Activated T-cell treated with anti-CD3 and anti-CD28 coated beads, Interleukin-2, amount 50 U/mL, for 24 hours (primary cell): ENCODE measurements at places on chromosomes 12 and 14.

GRCh38 chr12:98821866-98822265 lies 176.8 kb downstream of the APAF1 start:
- DNase-seq: no peak

DNA sequence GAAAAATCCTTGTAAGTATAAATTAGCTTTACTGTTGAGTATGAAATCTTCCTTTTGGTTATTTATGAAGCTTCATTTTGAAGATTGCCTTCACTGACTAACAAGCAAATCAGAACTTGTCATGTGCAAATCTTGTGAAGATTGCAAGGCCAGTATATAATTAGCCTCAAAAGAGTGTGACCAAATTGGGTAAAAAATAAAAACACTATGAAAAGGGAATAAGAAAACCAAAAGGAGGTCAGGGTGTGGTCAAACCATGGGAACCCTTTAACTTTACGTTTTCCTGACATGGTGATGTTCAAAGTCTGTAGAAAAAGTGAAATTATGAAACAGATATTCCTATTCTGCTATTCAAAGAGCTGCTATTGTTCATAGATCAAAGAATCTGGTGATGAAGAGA lies 230.3 kb downstream of the BCAT1 start:
- no peak for DNase-seq

- DNase-seq: peak; percentile 77
Observed at GRCh38 chr12:6620137-6620884, 13.1 kb upstream of the CHD4 start.

- DNase-seq: no peak
Observed at GRCh38 chr12:113466454-113467141, 5.1 kb downstream of the LHX5 start.

GRCh38 chr14:21723431-21724045 lies 49.9 kb upstream of the OR4E1 start:
- peak; percentile 43 for DNase-seq

- DNase-seq: no peak
Observed at GRCh38 chr12:25084816-25085215, 110.1 kb downstream of the DNAI7 start.

DNA sequence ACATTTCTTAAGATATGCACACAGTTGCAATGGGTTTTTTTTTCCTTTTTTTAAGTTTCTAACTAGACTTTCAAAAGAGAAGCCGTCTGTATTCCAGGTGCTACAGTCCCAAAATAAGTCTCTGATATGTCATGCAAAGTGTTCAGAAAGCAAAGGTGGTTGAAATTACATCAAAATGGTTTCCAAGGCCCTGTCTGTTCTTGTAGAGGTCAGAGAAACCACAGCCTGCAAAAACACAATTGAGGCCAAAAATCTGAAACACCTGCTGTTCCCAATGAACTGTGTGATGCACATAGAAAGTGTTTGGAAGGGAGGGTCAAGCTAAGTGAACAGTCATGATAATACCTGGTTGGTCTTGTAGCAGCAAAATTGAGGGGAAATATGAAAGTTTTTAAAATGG lies 91.0 kb downstream of the VRK1 start:
- no peak for DNase-seq

DNA sequence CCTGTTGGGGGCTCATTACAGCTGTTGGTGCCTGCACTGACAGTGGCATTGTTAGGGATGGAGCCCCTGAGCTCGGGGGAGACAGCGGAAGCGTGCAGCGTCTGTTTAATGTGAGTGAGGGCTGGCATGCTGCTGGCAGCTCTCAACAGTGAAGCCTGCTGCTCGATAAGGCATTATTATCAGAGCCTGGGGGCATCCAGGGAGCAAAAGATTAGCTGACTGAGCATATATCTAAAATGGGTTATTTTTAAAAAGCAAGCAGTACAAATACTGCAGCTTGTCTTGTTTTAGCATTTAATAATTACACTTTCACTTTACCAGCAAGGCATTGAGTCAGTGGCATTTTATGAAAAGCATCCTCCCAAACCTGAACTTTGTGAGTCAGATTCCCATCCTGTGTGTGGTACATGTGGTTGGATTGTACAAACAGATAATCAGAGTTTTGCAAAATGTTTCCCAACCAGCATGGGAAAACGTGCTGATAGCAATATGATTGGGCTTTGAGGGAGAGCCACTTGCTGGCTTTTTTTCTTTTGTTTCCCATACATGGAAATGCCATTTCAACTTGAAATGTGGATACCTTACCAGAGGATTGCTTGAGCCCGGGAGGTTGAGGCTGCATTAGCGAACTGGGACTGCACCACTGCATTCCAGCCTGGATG lies 150.8 kb downstream of the PRKCH start:
- peak; percentile 53 for DNase-seq

GRCh38 chr12:52924764-52925716 lies 20.2 kb upstream of the KRT8 start:
- DNase-seq: no peak

GRCh38 chr12:92199819-92200576 lies 54.4 kb upstream of the BTG1 start:
- DNase-seq: no peak

- no peak for DNase-seq
Observed at GRCh38 chr14:104681689-104682074, 7.7 kb upstream of the INF2 start.

- DNase-seq: no peak
Observed at GRCh38 chr12:24102676-24103075, 153.2 kb upstream of the SOX5 start.

DNA sequence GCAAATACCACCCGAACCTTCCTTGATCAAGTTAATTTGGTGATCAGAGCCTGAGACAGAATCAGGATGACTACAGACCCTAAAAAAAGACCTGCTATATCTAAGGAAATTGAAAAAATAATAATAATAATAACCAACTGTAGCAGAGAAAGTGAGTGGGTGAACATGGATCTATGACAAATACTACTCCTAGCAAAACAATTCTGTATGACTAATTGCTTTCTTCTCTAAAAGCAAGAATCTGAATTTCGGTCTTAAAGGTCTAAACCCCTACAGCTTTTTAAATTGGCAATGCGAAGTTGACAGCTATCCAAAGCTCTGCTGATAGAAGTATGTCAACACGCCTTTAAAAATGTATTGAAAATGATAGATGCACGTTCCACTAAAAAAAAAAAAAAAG lies 102.2 kb downstream of the PRKAB1 start:
- DNase-seq: no peak

DNA sequence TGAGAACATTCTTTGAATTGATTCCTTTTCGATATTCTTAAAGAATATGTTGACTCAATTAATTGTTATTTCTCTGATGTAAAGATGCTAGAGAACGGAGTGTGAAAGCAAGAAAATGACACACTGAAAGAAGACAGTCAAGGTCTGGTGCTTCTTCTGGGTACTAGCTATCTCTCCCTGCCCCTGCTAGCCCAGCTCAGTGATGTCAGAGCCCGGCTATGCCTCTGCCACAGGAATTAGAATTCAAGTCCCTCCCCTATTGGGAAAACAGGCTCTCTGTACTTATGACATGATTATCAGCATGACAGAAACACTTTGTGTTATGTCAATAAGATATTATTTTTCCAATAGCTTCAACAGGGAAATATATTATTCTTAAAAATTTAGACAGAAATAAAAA lies 252.4 kb downstream of the KCNC2 start:
- DNase-seq: no peak

GRCh38 chr14:92484132-92484823 lies 29.3 kb upstream of the RIN3 start:
- DNase-seq: no peak

- no peak for DNase-seq
Observed at GRCh38 chr12:111715279-111715678, 29.4 kb downstream of the ACAD10 start.

DNA sequence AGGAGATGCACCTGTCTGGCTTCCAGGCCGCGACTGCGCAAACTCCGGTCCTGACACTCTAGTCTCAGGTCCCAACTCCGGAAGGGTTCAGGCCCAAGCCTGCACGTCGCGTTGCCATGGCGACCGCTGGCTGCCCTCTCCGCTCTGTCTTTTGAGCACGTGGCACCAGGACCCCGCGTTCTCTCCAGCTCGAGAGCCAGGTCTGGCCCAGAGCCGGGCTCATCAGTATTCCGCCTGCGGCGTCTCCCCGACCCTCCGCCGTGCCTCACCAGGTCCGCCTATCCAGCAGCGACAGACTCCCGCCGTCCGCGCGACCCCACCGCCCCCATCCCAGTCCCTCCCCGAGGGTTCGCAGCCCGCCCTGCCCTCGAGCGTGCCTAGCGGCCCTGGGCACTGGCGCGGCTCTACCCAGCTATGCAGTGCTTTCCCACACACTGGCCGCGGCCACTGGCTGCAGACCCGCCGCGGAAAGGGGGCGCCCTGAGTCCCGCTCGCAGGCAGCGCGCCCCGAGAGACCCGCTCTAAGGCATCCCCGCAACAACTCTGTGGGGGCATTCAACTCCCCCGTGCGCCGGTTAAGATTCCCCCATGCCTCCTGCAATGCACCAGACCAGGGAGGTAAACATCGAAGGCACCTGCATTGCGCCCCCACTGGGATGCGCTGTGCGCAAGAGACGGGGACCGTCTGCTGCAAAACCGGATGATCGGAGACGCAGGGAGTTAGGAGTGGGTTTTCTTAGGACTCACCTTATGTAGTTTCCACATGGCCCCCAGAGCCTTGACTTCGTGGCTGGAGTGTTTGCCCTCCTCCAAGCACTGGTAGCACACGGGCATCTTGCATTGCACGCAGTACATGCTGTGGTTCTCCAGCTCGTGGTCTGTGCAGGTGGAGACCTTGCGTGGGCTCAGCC lies 1.3 kb downstream of the TRIM9 start:
- peak; percentile 72 for DNase-seq
